ENCODE measurements at places on chromosomes 1 and 21.
A peak's percentile ranks its signal among the peaks of the same experiment; 100 is the strongest.

DNA sequence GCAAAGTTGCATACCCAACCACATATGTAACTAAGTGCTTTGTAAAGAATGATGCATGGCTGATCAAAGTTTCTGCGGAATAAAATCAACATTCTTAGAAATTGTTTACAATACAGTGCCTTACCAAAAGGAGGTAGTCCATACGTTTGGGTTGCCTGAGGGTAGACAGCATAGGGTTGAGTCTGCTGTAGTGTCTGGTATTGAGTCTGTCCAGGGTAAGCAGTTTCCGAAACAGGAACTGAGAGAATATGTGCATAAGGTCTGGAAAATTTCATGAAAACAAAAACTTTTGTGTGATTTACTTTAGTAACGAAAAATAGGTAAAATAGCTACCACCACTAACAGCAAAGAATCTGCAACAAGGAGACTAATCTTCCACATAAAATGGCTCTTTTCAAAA, 53.0 kb downstream of the EYA3 start:
- DNase-seq, result no peak

GRCh38 chr1:91018006-91018405, 3.8 kb downstream of the ZNF644 start:
- DNase-seq, result no peak

DNA sequence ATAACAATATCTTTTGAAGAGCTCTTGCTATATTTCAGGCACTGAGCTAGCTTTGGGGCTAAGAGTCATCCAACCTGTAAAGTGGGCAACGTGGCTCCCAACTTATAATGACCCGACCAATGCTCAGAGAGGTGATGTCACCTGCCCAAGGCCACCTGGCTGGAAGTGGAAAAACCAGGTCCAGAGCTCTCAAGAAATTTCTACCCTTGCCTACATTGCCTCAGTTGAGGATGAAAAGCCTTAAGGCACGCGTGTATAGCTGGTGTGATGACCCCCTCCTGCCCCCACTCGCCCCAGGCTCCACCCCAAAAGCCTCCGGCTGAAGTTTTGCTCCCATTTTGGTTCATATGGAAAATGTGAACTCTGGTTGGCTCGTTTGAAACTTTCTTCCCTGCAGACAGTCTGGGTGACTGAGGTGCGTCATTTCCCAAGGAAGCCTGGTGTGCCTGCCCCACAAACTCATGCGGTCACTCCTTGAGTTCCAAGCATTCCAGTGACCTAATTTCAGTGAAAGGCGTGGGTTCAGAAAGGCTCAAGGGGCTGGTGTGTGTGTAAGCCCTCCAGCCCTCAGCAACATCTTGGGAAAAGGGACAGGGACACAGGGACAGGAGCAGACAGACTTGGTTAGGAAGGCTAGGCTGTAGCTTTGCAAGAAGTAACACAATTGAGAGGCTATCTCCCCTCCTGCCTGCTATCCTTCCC, 20.5 kb downstream of the HTR1D start:
- peak; percentile 96 for DNase-seq

DNA sequence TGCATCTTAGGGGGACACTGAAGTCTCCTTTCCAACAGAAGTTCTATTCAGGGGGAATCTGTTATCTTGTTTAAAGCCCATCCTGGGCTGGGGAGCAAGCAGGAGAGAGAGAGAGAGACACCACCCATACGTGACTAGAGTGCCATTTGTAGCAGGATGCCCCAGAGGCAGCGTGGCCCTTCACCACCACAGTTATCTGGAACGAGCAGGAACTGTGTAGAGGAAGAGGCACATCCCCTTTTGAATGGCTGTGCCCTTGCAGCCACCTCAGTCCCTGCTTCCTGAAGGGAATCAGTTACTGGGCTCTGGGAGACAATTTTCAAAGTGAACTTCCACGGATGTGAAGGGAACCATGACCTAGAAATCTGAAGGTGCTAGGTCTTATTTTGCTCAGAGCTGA, 19.4 kb upstream of the LAMTOR5 start:
- no peak for DNase-seq

GRCh38 chr1:58718435-58718834, 18.6 kb upstream of the MYSM1 start:
- no peak for DNase-seq

DNA sequence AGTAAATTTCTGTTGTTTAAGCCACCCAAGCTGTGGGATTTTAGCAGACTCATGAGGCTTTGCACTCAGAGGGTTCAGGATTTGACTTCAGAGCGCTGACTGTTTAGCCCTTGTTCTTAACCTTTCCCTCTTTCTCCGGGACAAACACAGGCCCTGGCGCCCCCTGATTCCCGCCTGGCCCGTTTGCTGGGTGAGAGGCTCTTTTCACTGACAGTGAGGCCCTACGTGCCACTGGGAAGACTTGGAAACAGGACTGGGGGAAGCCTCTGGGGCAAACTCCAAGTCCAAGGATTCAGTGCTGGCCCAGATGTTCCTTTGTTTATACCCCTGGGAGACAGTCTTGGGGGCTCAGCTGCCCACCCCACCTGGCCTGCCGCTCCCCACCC, 11.7 kb upstream of the TRIM63 start:
- DNase-seq, result no peak

GRCh38 chr1:208587110-208587509, 342.9 kb upstream of the PLXNA2 start:
- DNase-seq, result no peak

DNA sequence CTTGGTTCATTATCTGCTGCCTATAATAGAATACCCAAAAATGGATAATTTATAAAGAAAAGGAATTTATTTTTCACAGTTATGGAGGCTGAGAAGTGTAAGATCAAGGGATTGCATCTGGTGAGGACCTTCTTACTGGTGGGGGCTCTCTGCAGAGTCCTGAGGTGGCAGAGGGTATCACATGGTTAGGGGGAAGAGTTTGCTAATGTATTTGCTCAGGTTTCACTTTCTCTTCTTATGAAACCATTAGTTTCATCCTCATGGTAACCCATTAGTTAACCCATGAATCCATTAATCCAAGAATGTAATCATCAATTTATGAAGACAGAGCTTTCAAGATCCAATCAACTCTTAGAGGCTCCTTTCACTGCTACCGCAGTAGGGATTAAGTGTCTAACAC, 120.6 kb downstream of the DNM3 start:
- no peak for DNase-seq

DNA sequence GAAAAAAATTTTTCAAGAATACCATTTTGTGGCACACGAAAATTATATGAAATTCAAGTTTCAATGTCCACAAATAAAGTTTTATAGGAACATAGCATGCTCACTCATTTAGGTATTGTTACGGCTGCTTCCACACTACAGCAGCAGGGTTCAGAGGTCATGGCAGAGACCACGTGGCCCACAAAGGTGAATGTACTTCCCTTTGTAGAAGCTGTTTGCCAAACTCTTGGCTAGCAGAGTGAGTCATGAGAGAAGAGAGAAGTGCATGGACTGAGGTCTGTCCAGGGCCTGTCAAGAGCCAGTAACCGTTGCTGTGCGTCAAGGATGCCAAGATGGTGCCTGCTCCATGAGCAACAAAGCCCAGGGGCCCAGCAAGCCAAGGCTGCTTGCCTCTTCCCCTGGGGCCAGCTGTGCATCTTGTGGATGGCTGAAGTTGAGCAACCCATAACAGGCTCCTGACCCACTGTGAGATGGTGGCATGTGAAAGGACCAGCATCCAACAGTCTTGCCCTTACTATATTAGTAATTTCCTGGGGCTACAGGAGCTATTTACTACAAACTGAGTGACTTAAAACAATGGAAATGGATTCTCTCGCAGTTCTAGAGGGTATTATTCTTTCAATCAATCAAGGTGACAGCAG, 64.8 kb upstream of the ATP5PO start:
- no peak for DNase-seq

DNA sequence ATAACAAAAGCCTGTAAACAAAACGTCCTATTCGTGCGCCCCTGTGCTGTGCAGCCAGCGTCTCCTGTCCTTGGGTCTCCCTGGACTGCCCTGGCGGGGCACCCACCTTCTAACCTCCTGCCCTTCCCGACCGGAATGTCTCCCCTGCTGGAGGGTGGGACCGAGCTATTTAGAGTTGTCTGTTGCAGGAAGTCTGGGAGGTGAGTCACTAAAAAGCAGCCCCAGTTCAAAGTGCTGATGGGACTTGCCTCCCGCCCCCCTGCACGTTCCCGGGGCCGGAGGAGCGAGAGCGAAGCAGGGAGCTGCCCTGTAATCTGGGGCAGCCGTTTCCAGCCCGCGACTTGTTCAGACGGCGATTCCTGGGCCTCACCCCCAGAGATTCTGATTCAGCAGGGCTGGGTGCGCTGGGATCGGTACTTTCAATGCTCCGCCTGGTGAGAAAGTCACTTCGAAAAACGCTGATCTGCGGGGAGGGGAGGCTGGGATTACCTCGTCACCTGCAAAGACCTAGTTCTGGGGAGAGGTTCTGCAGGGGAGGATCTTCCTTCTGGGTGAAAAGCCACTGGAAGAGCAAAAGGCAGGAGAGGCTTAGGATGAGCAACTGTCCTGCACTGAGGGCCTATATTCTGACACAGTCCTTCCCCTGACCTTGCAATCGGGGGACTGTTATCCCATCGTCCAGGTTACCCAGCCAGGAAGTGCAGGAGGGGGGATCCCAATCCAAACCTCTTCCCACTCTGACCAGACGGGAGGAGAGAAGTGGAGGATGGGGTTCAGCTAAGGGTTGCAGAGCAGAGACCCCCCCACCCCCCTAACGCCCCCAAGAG, 1.2 kb upstream of the DHRS3 start:
- DNase-seq, result no peak

DNA sequence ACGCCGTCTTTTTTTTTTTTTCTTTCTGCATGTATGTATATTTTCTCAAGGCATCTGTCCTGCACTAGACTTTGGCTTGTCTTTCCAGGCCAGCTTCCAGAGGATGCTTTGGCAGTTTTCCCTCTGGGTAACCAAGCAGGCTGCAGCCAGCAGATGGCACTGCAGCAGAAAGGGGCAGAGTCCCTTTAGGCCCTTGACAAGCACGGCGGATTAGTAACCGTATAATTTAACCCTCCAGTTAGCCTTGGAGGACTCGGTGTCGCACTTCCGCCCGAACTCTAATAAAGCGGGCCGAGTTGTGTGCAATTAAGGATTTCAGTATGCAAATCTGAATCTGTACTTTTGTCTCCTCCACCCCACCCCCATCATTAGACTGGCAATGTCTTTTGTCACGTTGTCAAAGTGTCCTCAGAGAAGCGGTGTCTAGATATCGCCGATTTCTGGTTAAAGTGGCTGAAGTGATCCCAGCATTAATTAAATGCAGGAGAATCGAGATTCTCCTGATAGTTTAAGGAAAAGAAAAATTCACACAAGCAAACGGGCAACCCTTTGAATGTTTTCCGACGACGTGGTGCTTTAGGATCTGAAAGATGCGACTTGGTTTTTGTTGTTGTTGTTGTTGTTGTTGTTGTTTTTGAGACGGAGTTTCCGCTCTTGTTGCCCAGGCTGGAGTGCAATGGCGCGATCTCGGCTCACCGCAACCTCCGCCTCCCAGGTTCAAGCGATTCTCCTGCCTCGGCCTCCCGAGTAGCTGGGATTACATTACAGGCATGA, 1.1 kb upstream of the TMEM167B start:
- no peak for DNase-seq

DNA sequence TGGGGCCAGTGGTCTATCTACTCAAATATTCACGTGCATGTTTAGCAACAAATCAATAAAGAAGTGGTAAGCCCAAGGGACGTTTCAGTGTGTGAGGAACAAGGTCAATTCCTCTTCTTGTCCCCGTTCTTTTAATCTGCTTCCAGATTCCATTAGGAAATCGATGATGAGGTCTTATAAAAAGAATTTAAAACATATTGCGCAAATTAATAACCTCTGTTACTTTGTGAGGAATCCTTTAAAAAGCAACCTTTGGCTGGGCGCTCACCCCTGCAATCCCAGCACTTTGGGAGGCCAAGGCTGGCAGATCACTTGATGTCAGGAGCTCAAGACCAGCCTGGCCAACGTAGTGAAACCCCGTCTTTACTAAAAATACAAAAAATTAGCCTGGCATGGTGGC, 113.0 kb upstream of the TMPRSS2 start:
- DNase-seq, result no peak

DNA sequence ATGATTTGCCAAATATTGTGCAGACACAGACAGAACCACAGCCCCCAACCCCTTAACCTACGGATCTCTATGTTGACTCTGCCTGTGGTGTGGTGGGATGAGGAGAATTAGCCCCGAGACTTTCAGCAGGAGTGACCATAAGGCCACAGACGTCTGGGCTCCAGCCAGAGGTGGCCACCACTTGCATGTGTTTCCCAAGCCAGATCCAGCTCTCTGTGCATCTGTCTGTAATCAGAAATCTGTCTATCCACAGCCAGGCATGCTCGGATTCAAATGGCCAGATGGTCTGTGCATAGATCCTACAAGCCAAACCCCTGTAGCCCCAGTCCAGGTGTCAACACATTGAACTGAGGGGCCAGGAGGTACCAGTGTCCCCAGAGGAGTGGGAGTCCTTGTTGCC, 140.6 kb downstream of the SYF2 start:
- DNase-seq, result no peak

DNA sequence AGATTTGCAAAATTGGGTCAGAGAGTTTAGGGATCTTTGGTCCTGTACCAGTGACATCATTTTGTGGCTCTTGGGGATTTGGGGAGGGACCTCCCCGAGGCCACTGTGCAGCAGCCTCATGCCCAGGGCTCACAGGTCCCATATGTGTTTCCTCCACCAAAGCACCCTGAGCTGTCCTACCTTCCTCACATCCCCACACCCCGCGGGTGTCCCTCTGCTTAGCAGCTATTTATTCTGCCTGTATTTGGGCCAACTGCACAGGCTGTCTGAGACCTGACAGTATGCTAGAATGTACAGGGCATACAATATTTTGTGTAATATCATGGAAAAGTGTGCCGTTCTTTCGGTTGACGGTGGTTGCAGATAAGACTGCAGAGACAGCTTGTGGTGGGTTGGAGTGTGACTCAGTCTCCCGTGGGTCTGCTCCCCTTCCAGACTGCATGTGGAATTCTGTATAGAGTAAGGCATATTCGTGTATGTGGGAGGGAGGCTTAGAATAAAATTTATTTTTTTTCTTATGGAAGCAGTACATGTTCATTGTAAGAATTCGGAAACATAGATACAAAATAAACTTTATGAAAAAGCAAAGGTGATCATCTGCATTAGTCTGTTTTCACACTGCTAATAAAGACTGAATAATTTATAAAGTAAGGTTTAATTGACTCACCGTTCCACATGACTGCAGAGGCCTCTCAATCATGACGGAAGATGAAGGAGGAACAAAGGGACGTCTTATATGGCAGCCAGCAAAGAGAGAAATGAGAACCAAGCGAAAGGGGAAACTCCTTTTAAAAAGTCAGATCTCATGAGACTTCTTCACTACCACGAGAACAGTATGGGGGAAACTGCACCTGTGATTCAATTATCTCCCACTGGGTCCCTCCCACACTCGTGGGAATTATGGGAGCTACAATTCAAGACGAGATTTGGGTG, 84.4 kb downstream of the ADARB1 start:
- DNase-seq, result no peak

GRCh38 chr1:179310291-179310690, 16.7 kb downstream of the SOAT1 start:
- DNase-seq, result peak; percentile 46

Measured in AG04449 (cell line).